Tibial nerve (tissue), 4 donors: ENCODE measurements at places on chromosomes 1 and 21.

DNA sequence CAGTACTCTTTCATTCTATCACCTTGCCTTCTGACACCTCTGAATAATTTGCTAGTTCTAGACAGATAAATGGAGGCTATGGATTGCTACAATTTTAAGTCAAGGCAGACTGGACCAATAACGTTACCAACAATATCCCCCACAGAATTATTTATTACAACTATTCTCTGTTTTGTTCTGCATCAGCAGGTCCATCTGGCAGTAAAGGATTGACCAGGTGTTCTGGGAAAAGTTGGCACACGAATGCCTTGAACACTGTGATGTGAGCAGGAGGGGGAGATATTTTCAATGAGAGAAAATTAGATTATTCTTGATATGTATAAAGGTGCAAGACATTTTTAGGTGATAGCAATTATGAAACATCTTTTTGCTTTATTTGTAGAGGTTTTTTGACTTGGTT, 718.8 kb upstream of the TMPRSS15 start:
- DNase-seq: no peak

- DNase-seq: no peak
Measured at GRCh38 chr1:109443476-109443875, 17.2 kb upstream of the PSMA5 start.

DNA sequence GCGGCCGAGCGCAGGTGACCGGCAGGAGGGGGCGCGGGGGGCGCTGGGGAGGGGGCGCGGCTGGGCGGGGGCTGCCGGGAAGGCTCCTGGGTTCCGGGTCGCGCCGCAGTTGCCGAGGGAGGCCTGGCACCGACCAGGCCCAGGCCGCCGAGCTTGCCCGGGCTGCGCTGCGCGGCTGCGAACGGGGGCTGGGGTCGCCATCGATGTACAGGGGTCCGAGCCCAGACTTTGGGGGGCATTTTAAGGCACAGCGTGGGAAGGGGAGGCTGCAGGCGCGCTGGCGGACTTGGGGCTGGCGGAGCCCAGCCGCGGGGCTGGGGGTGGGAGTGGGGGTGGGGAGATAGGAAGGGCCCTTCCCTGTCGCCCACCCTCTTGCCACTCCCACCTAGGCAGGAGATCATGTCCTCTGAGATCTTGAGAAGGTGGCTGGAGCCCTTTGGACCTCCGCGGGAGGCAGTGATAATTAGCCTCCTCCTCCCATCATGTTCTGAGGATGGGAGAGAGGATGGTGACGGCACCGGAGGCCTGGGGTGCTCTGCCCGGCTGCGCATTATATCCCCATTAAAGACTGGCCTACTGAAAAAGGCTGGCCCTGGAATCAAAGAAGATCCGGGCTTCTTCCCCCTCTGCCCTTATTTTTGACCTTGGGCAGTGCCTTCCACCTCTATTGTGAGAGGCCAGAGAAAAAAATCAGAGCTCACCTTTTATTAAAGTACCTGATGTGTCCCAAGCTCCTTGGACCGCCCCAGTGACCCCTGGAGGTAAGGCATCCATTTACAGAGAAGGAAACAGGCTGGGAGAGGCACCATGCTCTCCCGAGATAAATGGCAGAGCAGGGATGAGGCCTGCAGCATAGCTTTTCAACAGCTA, 497 bp downstream of the FBXO44 start:
- DNase-seq: no peak

DNA sequence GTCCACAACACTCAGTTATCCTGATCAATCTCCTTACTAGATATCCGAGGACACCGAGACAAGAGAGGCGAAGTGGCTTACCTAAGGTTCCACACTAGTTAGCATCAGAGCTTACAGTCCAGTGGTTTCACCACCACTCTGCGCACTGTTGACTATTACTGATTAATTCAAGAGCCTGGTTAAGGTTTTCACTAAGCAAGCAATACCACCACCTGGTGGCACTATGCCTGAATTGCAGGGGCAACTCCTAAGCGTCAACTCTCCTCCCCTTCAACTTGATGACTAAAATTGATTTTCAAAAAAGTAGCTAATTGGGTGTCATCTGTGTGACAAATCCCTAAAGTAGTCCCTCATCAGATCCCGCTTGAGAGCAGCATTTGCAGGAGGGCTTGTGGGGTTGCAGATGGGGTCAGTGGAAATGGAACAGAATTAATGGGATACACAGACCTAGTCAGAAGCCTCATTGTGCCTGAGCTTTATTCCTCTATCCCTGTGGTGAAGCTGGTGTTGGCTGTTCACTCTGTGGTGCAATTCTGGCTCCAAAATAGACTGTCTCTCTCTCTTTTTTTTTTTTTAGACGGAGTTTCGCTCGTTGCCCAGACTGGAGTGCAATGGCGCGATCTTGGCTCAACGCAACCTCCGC, 9.1 kb downstream of the TTC22 start:
- DNase-seq: no peak

- DNase-seq: no peak
Measured at GRCh38 chr1:67528141-67528540, 97.9 kb upstream of the SERBP1 start.

DNA sequence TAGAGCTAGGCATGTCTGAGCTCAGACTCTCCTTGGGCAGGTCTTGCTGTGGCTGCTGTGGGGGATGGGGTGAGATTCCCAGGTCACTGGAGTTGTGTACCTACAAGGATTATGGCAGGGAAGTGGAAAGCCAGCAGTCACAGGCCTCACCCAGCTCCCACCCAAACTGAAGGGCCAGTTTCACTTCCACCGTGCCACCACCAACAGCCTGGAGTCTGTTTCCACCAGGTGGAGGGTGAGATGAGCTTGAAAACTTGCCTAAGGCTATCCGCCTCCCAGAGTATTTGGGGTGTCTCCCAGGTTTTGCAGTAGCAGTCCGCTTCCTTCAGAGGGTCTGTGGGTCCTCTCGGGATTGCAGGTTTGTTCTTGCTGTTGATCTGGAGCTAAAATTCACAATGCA, 327.7 kb downstream of the PTPRC start:
- DNase-seq: no peak

DNA sequence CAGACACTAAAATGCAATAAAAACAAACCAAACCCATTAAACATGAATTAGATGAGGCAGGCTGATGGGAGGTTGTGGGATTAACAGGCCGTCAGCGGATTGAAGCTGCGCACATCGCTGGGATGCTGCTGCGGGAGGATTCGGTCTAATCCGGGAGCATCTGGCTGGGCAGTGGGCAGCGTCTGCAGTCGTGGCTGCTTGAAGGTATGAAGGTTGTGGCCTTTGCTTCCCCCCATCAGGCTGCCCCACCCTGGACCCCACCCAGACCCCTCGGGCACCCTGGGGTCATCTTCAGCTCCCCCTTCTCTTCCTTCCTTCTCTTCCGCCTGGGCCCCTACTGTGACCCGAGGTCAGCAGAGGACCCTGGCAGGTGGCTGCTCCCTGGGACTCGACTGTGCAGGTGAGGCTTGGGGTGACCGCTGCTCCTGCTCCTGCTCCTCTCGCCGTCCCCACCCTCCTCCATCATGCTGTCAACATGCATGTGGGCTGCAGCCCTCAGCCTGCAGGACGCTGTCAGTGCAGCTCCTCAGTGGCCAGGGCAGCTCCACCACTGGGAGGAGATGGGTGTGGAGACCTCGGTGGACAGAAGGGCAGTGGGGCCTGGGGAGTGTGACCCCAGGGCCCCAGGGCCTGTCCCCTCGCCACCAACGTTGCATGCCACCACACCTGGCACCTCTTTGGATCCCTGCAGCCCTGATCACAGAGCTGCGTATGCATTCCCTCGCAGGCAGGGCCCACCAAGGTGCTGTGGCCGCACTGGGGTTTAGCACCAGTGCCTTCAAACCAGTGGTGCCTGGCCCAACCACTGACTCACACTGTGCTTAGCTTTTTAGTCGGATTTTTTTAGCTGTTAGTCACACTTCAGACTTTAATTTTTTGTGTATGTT, 112.2 kb upstream of the COL6A1 start:
- no peak for DNase-seq

DNA sequence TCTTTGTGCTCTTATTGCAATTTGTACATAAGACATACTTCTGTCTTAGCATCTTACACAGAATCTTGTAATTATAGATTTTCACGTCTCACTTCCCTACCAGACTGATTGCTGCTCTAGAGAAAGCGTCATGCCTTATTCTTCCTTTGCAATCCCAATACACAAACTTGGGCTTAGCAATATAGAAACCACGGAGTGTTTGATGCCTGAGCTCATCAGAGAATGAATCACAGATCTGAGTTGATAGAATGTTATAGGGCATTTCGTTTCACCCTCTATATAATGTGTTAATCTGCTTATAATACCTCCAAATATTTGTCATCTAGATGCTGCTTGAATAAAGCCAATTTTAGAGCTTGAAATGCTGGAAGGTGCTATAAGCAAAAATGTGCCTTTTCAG, 6.6 kb downstream of the FMO1 start:
- no peak for DNase-seq

DNA sequence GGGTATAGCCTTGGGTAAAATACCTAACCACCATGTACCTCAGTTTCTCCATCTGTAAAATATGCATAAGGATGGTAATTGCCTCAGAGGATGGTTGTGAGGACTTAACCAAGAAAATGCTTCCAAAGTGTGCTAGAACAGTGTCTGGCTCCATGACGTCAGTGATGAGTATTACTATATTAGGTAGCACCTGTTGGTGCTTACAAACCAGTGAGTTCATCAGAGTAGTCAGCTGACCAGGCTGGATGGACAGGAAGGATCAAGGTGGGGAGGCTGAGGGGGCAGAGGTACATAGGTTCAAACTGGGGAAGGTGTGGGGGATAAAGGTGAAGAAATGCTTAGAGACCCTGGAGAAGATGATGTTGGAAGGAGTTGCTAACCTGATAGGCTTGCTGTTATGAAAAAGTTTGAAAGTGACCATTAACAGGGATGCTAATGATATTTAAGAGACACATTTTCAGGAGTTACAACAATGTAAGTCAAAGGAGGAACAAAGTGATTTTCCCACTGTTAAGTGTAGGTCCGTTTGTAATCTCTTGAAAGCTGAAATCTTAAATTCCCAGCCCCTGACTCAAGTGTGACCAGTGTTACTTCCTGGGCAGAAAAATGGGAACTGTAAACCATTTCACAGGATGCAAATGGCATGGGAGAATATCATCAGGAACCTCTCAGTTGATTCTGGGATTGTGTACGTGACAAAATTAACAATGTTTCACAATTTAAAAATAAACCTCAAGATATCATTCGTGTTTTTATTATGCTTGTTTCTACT, 4.4 kb downstream of the NTPCR start:
- DNase-seq: no peak

DNA sequence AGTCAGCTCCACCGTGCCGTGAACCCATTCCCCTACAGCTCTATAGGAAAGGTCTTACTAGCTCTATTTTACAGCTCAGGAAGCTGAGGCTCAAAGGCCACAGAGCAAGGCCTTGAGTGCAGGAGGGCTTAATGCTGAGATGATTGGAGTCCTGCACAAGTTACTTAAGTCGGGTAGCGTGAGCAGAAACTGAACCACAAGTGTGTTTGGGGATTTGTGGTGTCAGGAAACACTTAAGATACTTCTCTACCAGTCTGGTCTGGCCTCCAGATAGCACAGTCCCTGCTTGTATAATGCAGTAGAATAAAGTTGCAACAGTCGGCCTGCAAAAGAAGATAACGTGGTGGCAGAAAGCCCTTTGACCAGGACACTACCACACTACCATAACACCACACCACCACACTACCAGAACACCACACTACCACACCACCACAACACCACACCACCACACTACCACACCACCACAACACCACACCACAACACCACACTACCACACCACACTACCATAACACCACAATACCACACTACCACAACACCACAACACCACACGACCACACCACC, 118.1 kb downstream of the SPSB1 start:
- DNase-seq: peak; percentile 18

DNA sequence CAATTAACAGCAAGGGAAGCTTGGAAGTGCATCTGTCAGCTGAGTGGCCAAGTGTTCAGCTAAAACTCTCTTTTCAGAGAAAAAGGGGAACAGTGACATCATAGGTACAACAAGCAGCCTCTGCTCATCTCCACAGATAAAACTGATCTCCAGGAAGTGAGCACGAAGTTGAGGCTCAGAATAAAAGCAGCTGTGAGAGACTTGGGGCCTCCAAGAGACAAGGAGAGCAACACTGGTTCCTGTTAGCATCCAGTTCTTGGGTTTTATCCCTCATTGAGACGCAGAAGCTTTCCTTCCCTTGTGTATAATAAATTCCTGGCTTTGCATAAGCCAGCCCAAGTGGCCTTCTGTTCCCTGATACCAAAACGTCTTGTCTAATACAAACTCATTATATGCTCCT, 20.0 kb upstream of the CNN3 start:
- no peak for DNase-seq

DNA sequence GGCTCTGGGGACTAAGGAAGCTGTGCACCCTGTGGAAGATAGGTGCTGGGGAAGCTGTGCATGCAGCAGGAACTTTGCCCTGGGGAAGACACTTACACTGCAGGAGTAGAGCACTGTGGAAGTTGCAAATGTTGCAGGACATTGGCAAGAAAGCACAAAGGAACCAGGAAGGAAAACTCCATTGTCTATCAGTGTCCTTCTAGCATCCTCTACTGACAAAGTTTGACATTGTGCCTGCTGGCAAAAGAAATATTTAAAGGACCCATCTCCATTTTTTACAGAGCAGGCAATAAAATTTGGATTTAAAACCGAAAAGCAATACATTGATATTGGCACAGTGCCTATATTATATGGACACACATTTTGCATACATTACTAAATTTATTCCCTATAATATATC, 394.1 kb downstream of the PBX1 start:
- no peak for DNase-seq

DNA sequence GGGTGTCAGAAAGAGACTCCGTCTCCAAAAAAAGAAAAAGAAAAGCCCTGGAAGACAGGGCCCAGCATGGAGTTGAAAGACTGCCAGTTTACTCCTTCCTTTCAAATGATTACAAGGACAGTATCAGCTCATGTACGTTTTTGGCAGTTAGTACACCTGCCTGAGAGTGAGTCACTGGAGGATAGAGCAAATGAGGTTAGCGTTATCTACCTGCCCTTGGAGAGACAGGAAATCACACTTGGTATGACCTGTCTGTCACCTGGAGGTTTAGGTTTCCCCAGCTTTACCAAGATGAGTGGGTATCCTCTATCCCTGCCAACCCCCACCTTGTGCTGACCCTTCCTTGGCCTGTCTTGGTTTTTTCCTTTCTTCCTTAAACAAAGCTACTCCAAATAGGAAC, 96.8 kb upstream of the BMP8A start:
- DNase-seq: no peak

DNA sequence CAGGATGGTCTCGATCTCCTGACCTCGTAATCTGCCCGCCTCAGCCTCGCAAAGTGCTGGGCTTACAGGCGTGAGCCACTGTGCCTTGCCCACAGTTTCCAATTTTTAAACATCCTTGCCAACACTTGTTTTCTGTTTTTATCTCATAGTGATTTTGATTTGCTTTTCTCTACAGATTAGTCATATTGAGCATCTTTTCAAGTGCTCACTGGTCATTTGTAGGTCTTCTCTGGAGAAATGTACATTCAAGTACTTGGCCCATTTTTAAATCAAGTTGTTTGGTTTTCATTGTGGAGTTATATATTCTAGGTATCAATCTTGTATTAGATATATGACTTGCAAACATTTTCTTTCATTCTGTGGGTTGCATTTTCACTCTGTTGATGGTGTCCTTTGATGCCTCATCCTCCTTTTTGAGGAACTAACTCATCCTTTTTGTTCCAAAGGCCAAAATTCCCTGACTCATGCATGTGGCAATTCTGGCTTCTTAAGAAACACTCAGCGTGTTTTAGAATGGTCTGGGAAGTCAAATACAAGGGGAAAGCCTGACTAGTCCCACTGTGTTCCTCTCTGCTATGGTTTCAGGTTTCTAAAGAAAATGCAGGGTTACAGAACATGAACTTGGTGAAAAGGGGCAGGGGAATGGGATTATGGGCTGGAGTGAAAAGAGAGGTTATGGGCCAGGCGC, 37.3 kb downstream of the PTAFR start:
- no peak for DNase-seq
